ENCODE measurements at places on chromosomes 5 and 9. TPM values are rescaled to one million over a fixed set of nuclear protein-coding genes. Genes with fewer than 3 reads are reported as not detected.

- no peak for DNase-seq
Observed at GRCh38 chr5:144333336-144333920, 162.8 kb downstream of the KCTD16 start.

The B4GALT7 gene
- 21.3 TPM for total RNA-seq

The TRIM36 gene
- 2.0 TPM for total RNA-seq

DNA sequence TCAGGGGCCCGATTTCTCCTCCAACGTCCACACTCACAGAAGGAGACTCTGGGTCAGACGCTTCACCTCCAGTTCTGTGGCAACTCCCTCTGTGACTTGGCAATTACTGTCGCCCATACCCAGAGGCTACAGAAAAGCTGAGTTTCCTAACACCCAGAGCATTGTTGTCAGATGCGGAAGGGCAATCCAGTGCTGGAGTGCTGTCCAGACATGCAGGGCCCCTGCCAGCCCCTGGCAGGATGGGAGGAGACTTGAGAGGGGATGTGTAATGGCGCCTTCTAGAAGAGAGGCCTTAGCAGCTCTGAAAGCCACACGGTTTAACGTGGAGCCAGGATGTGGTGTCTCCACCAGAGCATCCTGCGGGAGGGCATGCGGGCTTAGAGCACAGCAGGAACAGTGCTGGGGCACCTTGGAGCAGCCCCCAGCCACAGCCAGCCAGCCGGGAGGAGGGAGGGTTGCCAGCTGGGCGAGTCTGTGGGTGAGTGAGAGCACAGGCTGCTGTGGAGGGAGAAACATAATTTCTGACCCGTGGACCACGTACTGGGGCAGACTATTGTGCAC is 139.4 kb upstream of the IRX1 start:
- no peak for DNase-seq

The FAM78A gene
- 55.3 TPM for total RNA-seq

GRCh38 chr5:154317916-154318315 is 127.4 kb downstream of the GALNT10 start:
- no peak for DNase-seq

The PCDHGB2 gene
- total RNA-seq: 5.2 TPM
